ENCODE measurements at places on chromosomes 12 and 14.

- DNase-seq = no peak
Observed at GRCh38 chr12:73180734-73181133, 908.6 kb downstream of the TRHDE start.

DNA sequence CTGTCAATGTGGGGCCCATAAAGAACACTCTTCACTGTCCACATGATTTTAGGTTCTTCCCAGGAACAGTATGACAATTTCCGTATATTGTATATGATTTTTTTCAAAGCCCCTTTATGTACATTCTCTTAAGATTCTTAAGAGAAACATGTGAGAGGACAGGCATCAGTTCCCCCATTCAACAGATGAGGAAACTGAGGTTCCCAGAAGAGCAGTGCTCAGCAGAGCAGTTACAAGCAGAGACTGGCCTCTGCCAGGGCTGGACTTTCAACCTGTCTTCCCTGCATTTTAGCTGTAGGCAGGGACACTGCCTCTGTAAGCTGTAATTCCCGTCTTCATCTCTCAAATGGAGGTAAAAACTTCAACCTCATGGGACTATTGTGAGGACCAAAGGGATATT is 77.7 kb downstream of the RBM19 start:
- DNase-seq = no peak

GRCh38 chr14:98899441-98899840 is 372.6 kb downstream of the BCL11B start:
- DNase-seq = no peak

- no peak for DNase-seq
Observed at GRCh38 chr14:93033084-93033982, 82.4 kb downstream of the ITPK1 start.

DNA sequence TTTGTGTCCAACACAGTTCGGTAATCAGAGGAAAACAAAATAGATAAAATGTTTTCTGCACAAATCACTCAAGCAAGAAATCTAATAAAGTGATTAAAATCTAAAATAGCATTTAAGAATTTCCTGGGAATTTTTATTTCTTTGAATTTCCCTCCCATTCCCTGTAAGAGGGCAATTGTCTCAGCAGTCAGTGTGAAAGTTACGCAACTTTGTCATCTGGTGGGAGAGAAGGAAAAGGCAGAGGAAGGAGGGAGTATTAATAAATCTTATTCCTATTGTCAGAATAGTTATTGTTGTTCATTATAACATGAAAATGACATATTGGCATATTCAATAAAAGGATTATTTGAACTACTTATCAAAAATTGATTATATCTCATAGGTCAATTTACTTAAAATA is 464.9 kb downstream of the PRKD1 start:
- DNase-seq = no peak

- DNase-seq = no peak
Observed at GRCh38 chr12:90172524-90172923, 463.9 kb upstream of the ATP2B1 start.
